T1000 (cell line): ENCODE measurements at places on chromosomes 16 and 17.

GRCh38 chr17:15161395-15161794 lies 103.7 kb downstream of the PMP22 start:
- DNase-seq = no peak

DNA sequence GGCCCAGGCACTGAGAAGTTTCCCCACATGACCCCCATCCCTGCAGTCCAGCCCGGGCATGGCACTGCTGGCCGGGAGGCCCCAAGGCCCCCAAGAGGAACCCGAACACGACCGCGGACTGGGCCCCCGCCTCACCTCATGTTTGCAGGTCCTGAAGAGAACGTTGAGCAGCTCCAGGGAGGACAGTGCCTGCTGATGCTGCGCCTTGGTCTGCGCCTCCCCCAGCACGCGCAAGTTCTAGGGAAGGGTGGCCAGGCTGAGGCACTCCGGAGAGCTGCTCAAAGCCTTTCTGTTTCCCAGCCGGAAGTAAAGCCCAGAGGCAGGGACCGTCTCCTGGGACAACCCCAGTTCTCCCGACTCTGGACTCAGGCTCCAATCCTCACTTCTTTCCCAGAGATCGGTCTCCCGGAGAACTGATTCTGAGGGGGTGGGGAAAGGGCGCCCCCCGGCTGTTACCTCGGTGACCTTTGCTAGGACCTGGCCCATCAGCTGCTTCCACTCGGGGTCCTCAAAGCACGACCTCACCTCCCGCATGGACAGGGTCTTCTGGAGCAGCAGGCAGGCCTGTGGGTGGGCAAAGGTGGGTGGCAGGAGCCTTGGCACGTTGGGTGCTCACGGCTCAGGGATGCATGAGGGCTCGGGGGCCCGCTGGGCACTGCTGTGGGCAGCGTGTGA lies 13.7 kb downstream of the MYBBP1A start:
- DNase-seq = no peak

DNA sequence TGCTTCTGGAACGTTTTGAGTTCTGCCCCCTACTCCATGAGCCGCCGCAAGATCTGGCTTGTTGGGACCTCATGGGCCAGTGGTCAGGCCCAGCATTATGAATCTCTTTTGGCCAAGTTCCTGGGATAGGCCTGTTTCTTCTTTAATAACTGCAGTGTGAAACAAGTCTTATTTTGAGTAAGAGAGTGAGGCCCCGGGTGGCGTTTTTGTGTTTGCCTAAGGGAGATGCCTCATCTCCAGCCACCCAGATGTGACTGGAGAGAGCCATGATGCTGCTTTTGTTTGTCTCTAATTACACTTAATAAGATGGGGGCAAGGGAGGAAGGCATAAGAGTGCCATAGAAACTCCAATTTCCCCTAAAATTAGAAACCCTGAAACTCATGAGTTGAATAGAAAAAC lies 39.8 kb downstream of the KSR1 start:
- DNase-seq = no peak

DNA sequence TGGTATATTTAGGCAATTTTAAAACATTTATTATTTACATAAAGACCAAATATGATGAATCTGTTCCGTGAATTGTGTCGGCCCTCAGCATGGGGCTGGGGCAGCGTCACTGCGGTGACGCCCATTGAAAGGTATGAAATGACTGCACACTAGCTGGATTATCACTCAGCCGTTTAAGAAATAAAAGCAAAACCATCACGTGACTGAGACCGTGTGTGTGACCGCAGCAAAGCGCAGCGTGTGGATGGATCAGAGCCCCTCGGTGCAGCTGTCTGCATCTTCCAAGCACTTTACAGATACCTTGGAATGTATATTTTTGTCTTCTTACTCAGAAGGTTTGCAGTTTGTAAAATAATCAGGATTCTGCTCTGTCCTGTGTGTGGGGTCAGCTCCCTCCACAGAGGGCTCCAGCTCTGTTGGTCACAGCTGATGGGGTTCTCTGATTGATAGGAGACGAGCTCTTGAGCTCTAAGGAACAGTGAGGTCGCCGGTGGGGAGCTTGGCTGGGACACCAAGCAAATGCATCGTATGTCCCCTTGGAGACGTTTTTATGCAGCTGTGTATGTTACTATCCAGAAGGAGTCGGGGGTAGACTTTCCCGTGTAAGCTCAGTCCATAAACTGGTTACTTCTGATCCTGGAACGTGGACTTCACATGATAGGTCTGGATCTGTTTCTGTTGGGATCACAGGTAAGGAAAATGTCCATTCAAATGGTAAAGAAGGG lies 45.1 kb downstream of the WDR45B start:
- no peak for DNase-seq

GRCh38 chr17:49299996-49300395 lies 62.1 kb downstream of the ZNF652 start:
- no peak for DNase-seq

DNA sequence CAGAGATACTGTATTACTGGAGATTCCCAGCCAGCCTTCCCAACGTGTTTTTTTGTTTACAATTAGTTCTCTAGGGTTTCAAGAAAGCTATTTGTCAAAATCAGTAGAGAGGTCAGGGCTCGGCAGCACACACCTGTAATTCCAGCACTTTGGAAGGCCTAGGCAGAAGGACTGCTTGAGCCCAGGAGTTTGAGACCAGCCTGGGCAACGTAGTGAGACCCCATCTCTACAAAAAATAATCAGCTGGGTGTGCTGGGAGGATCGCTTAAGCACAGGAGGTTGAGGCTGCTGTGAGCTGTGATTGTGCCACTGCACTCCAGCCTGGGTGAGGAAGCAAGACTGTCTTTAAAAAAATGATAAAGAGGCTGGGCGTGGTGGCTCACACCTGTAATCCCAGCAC lies 19.4 kb downstream of the CBX1 start:
- no peak for DNase-seq

- no peak for DNase-seq
Measured at GRCh38 chr17:74408262-74408661, 23.6 kb upstream of the GPRC5C start.

- no peak for DNase-seq
Measured at GRCh38 chr16:73485880-73486279, 438.0 kb upstream of the ZFHX3 start.

GRCh38 chr17:49775546-49776260 lies 11.8 kb upstream of the FAM117A start:
- no peak for DNase-seq

DNA sequence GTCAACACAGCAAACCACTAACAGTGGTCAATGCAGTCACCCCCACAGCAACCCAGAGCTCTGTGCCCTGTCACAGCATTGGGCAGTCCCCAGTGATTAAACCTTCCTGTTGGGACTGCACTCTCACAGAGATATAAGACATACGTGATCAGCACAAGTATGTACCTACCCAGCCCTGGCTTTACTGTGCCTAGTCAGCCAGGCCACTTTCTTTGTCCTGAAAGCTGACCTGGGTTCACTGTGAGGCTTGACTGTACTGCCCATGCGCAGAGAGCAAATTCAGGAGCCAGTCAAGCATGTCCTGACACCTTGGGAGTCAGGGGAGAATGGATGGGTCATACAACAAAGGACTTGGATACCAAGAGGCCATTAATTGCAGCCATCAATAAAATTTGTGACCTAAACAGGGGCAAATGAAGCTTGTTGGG lies 10.9 kb upstream of the TMEM170A start:
- DNase-seq = no peak

- DNase-seq = no peak
Measured at GRCh38 chr16:65148804-65149203, 26.9 kb upstream of the CDH11 start.

GRCh38 chr16:71723537-71724319 lies 773 bp downstream of the PHLPP2 start:
- peak; percentile 40 for DNase-seq

GRCh38 chr17:48954300-48954755 lies 9.7 kb upstream of the SNF8 start:
- no peak for DNase-seq

DNA sequence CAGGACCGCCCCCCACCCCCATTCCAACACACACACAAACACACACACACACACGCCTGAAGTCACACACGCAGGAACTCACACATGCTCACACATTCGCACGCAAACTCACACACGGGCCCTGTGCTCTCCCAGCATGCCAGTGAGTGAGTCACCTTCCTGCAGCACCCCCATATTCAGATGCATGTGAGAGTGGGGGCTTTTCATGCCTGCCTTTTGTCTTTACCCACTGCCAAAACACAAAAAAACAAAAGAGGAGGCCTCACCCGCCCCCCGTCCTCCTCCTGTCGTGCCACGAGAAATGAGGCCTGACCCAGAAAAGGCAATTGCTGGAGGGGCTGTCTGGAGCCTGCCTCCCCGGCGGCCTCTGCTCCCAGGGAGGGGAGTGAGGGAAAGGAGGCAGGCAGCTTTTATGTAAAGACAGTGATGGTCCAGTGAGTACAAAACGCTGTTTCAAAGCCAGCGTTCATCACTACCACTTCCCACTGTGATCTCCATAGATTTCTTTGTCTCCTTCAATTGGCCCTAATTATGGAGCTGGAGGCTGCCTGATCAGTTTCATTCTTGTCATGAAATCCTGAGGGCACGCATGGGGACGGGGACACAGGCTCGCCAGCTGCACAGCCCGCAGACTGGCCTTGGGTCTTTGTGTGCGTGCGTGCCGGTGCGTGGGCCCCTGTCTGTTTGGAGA lies 29.5 kb upstream of the GSE1 start:
- no peak for DNase-seq

DNA sequence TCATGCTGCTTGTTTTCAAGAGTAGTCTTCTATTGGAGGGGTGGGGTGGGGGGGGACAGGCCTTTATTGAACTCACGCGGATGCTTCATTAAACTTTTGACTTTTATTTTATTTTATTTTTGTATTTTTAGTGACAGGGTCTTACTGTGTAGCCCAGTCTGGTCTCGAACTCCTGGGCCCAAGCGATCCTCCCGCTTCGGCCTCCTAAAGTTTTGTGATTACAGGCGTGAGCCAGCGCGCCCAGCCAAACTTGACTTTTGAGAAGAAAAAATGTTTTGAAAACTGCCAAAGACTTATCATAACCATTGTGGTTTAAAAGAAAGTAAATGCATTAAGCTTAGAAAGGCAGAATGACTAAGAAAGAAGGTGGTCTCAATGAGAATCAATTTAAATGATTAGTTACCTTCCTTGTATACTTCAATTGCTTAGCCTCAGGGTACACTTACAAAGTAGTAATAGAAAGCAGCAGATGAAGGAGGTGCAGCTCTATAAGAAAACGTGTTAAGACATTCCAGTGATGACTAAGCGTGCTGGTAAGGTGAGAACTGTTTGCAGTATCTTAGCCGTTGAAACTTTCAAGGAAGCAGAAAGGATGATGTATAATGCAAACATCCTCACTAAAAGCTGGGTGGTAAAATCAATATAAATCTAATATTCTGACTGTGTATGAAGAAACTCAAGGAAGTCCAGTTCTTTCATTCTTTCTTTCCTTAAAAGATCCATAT lies 1.2 kb downstream of the AP2B1 start:
- no peak for DNase-seq

DNA sequence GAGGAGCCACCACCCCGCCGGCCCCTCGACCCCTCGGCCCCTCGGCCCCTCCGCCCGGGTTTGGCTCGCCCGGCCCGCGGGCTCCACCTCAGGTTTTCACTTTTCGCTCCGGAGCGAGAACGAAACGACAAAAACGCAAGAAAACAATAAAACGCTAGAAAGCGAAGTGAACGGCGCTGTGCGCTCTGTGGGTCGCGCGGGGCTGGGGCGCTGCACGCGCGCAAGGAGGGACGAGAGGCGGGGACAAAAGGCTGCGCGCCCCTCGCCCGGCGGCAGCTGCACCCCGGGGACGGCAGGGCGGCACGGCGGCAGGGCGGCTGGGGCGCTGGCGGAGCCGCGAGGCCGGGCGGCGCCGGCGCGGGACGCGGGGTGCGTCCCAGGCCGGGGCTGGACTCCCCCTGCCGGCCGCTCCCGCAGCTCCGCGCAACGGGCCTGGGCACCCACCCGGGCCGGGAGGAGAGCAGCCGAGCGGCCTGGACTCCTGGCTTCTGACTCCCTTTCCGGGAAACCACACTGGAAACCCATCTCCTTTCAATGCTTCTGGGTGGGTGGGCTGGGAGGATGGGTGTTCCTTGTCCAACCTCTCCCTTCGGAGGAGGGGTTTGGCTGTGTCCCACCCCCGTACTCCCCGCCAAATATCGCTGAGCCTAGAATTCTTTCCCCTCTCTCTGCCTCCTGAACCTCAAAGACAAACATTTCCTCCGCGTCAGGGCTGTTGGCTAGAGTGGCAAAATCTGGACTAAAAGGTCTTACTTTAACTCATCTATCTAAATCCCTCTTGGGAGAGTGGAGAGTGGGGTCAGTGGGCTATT lies 9.9 kb downstream of the TBX2 start:
- DNase-seq = peak; percentile 94

GRCh38 chr16:21997697-21998480 lies 3.0 kb downstream of the PDZD9 start:
- DNase-seq = no peak

DNA sequence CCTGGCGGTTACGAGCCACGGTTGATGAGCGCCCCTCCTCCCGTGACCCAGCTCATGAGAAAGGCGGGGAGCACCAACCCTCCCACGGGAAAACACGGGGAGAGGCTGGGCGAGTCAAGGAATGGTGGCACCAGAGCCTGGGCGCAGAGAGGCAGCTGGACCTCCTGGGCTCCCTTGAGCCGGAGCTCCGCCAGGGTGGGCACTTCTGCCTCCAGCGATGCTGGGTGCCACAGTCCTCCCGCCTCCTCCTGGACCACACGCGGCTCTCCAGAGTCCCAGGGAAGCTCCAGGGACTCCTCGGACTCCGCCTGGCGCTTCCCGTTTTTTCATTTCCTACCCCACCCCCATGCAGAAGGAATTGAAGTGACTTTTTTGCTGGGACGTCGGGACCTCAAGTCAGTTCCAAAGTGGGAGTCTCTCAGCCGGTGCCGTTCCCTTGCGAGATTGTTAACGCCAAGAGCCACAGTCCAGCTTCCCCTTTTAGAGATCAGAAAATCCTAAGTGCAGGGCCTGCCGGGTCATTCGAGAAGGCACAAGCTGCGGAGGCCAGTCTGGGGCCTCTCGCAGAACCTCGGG lies 6.6 kb upstream of the CBX8 start:
- DNase-seq = no peak

DNA sequence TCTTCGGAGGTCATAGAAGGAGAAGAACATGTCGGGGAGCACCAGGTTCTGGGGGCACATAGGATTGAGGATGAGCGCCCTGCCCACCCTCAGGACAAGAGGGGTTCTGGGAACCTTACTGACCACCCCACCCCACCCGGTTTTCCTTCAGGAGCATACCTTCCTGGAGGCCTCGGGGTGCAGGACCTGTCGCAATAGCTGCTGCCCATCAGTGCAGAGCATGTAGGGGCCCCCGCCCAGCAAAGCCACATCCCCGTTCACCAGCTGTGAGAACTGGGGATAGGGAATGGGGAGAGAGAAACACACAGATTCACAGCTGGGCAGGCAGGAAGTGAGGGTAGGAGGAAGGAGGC lies 2.1 kb downstream of the ESRP2 start:
- DNase-seq = no peak

DNA sequence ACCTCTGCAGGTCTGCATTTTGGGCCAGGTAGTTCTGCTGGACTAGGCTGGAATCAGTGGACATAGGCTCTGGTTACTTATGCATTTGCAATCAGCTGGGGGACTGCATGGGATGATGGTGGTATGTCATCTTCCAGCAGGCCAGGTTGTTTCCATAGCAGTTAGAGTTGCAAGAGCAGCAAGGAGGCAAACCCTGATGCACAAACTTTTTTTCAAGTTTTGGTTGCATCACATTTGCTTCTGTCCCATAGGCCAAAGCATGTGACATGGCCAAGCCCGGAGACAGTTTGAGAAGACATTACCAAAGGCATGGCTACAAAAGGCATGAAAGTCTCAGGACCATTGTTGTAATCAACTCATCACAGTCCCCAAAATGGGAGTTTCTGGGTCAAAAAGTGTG lies 58.2 kb downstream of the PRKCB start:
- DNase-seq = no peak
